HFFc6 (cell line): ENCODE measurements at places on chromosomes 7 and 10. TPM values are rescaled to one million over a fixed set of nuclear protein-coding genes. Genes with fewer than 3 reads are reported as not detected.

Gene MYO1G
- 0.09 TPM in 1 of 3 replicates, not detected in the others for total RNA-seq

Gene TET1
- 2.1 to 2.2 TPM (median 2.1 TPM) in 3 replicates for total RNA-seq

Gene EPHB6
- total RNA-seq = 0.18 to 0.48 TPM (median 0.33 TPM) in 3 replicates

Gene GDF10
- not detected in 3 replicates for total RNA-seq

DNA sequence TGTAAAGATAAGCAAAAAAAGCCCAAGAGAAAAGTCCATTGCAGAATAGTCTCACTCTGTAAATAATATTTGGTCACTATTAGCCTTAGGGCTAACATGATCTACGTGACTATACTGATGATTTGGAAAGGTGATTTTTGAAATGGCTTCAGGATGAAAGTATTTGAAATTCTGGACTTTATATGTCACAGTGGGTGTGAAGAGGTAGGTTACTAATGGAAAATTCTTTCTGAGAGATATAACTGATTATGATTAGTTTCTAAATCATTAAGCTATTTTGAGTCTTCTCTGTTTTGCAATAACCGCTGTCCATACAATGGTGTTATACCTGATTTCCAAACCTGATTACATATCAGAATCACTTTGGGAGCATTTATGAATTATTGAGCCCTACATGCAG is 20.1 kb upstream of the HBP1 start:
- DNase-seq = no peak

GRCh38 chr7:44383566-44383965 is 58.2 kb upstream of the CAMK2B start:
- DNase-seq = peak; percentile 80

GRCh38 chr7:6917258-6917657 is 91.2 kb upstream of the CCZ1B start:
- DNase-seq = no peak

GRCh38 chr7:94908323-94909178 is 1.2 kb downstream of the PPP1R9A start:
- DNase-seq = no peak

DNA sequence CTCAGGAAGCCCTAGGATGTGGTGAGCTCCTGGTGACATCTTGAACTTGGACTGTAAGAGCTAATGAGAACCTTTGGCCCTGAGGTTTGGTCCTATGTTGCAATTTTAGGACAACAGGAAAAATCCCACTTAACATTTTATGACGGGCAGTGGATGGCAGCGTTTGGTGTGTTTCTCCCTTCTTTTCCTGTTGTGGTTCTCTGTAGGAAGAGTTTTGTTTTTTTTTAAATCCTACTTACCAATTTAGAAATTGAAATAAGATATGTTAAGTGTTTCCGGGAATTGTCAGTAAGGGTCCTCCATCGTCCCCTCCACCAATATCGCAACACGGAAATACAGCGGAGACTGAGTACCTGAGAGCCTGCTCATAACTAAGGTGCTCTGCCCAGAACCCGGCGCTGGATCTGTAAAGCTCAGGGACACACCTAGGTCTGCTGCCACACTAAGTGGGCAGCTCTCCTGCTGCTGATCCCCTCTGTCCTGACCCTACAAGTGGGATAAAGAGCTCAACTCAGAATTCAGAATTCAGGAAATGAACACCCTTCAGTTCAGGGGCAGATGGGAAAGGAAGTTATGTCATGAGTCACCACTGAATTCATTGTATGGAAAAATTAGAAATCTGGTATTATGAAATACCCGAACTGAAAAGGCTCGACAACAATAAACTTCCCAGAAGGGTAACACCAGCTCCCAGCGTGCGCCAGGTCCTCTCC is 9.1 kb upstream of the PROSER2 start:
- DNase-seq = no peak

GRCh38 chr7:130481898-130482297 is 10.0 kb upstream of the MEST start:
- DNase-seq = no peak

GRCh38 chr7:118845791-118846190 is 621.3 kb downstream of the ANKRD7 start:
- no peak for DNase-seq

- DNase-seq = no peak
Observed at GRCh38 chr10:71042216-71042615, 153.9 kb upstream of the PCBD1 start.

DNA sequence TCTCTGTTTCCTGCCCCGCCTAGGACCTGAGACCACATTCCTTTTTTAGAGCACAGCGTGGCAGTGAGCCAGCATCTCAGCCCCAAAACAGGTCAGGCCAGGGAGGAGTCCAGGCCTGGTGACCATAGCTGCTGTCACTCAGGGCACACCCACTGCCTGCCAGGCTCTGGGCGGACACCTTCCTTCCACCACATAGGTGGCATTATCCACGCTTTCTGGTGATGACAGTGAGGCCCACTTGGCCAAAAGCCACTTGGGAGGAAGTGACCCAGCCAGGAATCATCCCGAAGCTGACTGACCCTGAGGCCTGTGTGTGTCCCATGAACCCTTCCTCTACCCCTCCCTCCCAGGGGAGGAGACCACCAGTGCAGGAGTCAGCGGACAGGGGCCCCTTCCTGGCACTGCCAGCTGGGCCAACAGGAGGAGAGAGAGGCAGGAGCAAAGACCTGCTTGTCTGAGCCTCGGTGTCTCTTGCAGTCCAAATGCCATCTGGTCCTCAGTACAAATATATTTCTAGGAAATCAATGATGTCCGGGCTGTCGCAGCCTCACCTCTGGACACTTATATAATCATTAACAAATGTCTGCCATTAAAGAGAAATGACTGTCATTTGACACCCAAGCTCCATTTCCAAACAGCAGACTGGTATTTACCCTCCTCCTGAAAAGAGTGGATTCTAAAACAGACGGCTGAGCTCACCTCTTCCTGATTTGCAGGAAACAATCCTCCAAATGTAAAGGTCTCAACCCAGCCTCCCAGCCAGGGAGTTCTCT is 63.0 kb downstream of the ABRAXAS2 start:
- DNase-seq = no peak

DNA sequence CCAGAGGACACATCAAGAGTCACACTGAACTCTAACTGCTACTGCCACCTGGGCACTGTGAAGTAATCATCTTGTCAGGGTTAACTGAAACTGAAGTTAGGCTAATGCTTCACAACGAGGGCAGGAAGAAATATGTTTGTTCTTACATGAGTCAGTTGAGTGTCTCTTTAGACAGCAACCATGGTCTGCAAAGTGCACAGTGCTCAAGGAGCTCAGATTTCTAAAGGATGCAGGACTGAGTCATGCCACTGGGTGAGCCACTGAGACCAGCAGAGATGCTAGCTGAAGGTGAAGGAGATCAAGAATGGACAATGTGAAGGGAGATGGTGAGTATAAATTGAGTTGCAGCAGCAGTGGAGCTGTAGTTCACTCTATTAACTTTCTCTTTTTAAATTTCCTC is 76.0 kb upstream of the CTTNBP2 start:
- no peak for DNase-seq

DNA sequence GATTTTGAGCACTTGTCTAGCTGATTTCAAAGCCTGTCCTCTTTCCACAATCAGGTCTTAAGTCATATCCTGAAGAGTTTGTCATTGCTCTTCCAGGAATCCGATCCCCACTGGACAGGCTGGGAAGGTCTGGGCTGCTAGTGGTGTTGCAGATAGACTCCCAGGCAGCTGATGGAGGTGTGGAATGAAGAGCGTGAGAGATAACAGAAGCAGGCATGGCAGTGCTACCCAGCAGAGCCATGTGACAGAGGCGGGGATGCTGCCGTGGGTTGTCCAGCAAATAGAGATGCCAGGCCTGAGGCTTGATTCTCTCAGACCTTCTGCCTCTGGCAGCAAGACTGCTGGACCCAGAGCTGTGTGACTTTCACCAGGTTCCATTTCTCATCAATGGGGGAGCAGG is 116.5 kb upstream of the EEPD1 start:
- DNase-seq = peak; percentile 12

DNA sequence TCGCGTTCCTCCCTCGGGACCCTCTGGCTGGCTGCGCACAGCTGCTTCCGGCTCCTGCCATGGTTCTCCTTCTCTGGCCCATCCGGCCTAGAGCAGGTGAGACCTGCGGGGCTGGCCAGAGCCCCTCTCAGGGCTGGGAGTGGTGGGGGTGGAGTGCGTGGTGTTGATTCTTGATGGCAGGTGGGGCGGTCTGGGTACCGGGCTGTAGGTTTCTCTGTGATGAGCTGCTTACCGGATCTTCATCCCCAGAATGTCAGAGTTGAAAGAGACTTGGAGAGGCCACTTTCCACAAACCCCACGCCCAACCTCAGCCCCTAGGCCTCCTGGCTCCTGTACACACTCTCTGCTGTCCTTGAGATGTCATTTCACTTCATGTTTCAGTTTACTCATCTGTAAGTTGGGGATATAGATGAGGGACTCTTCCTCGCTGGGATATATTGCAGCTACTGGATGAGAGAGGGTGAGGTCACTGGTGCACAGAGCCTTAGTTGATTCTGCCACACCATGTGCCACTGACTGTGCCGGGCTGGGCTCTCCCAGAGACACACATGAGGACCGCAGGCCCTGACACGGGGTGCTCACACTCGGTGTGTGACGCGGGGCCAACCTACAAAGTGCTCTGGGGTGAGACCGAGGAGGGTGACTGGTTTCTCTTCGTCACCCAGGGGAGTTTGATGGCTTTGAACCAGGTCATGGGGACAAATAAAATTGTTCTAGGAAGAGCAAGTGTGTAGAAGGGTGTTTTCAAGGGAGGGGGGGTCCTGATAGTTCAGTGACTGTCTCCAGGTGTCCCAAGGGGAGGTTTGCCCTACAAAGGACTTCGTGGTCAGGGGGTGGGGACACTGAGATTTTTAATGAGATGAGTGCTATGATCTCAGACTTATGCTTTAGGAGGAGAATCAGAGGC is 29.5 kb downstream of the ZNF775 start:
- no peak for DNase-seq

- DNase-seq = no peak
Observed at GRCh38 chr7:157430721-157431120, 93.9 kb downstream of the DNAJB6 start.

DNA sequence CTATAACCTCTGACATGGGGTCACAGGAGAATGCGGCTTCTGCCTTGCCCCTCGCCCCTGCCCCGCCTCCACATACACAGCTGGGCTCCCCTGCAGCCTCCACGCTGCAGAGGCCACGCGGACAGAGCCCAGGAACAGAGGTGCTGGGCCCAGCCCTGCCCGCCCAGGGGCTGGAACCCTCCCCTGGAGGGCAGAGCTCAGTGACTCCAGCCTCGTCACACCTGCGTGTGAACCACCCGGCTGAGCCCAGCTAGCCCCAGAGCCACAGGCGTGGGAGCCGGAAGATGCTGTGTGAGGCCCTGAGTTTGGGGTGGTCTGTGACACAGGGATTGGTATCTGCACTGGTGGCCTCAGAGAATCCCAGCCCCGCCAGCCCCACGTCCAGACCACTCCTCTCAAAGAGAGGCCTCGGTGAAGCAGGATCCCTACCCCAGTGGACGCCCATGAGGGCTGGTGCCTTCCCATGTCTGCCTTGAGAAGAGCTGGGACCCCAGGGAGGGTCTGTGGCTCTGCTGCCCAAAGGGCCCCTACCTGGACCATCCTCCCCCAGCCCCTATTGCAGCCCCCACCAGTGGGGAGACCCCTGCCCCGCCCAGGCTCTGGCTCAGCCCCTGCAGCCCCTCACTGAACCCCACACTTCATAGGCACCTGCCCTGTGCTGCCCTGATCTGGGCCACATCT is 8.1 kb upstream of the ADAP1 start:
- DNase-seq = no peak

GRCh38 chr7:585229-585711 is 65.6 kb upstream of the PDGFA start:
- DNase-seq = no peak

- DNase-seq = no peak
Observed at GRCh38 chr10:79430936-79431335, 14.5 kb downstream of the ZCCHC24 start.

DNA sequence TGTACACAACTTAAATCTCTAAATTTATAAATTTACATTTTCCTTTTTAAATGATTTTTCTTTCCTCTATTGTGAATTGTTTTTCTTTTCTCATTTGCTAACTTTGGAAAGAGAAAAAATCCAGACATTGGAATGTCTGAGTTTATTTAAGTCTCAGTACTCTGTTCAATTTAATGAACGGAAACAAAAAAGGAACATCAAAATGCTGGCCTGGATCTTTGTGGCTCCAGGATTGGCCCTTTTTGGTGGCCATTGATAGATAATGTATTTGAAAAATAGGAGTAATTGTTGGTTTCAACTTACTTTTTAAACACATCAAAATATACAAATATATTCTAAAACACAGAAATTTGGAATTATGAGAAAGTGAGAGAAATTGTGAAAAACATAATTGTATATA is 336.0 kb downstream of the SUGCT start:
- no peak for DNase-seq

GRCh38 chr7:34091321-34091917 is 186.1 kb downstream of the BMPER start:
- peak; percentile 49 for DNase-seq

DNA sequence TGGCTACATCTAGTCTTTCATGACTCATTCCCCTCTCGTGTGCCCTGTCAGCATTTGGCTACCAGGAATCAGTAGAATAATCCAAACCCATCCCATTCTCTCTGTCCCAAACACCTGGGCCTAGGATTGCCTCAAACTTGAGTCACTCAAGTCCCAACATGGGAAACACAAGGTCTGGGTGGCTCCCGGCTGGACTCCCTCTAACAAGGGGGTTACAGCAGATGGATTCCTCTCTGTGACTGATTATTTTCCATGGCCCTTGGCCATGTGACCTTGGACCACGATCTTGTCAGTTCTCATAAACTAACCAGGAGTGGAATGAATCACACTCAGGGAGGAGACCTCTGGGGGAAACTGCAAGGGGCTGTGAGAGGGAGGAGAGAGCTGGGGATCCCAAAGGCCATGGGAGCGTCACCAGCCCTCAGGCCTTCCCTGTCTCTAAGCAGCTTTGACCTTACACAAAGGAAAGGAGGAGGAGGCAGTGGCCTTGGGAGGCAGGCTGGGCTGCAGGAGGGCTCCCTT is 533.1 kb downstream of the KCNMA1 start:
- peak; percentile 76 for DNase-seq

DNA sequence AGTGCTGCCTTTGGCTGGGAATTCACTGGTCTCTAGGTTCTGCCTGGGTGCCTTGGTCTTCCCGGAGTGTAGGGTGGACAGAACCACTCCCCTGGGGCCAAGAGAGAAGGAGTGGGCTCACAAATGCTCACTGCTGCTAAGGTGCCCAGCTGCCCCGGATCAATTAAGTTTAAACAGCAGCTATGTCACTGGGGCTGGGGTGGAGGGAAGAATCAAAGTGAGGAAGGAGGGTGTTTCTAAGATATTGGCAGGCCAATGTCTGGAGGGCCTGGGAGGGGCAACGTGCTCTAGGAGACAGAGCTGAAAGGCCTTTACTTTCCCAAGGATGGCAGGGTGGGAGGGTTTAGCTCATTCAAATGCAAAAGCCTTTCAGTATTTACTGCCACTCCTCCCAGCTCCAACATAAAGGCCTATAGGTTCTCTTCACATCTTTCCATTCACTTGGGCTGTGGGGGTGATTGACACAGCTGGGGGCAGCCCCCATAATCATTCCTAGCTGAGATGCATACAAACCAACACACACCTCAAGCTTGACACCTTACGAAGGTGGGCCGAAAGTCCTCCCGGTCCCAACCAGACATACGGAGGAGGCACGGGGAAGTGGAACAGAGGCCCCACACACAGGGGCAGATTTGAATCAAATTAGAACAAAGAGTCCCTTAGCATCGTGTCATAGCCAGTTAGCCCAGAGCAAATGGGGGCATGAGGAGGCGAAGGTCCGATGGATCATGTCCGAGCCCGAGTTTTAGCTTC is 108.0 kb upstream of the EFCAB10 start:
- no peak for DNase-seq
